A549 treated with dexamethasone at 1 μM for 4 hours (cell line): ENCODE measurements at places on chromosomes 11 and 22. TPM values are rescaled to one million over a fixed set of nuclear protein-coding genes. Genes with fewer than 3 reads are reported as not detected.

TMPRSS5 gene
- total RNA-seq: 0.08 to 0.15 TPM (median 0.11 TPM) in 5 replicates

SLC6A5 gene
- not detected in 5 replicates for total RNA-seq

SCO2 gene
- 3.4 to 7.5 TPM (median 4.4 TPM) in 5 replicates for total RNA-seq

TRPC6 gene
- total RNA-seq: 0.49 to 0.77 TPM (median 0.52 TPM) in 5 replicates

TSSK2 gene
- not detected in 5 replicates for total RNA-seq

PANX3 gene
- total RNA-seq: not detected in 5 replicates

SEPTIN5 gene
- total RNA-seq: 9.3 to 11.0 TPM (median 9.9 TPM) in 5 replicates
